ENCODE measurements at places on chromosomes 4 and X.

GRCh38 chr4:74044677-74045076 is 6.2 kb upstream of the CXCL3 start:
- DNase-seq, result no peak

GRCh38 chr4:112978691-112979472 is 70.6 kb upstream of the ANK2 start:
- DNase-seq, result no peak

GRCh38 chr4:94348666-94349065 is 6.0 kb upstream of the HPGDS start:
- no peak for DNase-seq

DNA sequence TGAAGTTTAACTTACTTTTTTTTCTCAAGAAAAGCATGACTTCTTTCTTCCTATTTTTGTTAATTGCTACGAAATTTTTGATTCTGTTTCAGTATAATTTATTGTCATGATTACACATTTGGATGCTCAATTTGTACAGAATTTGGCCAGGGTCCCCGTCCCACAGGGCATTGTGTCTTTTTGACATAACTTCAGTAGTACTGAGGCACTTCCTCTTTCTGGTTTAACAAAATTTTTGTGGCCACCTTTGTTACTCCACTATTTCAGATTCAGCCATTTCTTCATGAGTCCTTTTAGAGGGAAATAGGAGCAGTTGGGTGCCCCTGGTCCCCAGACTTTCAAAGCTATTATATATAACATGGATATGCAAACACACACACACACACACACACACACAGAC is 1248.7 kb downstream of the PCDH7 start:
- DNase-seq, result no peak

GRCh38 chr4:84527391-84527790 is 28.3 kb upstream of the NKX6-1 start:
- DNase-seq, result no peak

GRCh38 chrX:150569155-150569477 is 695 bp downstream of the MTM1 start:
- DNase-seq, result no peak

DNA sequence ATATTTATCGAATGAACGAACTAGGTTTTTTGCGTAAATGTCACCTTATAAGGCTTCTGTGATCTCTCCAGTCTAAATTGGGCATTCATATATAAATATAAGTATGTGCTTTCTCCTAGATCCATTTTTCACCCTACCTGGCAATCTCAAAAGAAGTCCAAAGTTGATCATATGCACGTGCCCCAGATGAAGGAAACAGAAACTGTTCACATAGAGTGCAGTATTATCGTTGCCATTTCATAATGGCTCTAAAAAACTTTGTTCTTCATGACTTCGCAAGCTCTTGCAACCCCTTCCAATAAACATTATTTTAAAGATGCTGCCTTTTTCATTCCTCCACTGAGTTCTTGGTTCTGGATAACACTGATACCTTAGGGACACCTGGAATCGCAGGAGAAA is 708 bp downstream of the INTS12 start:
- no peak for DNase-seq

- DNase-seq, result no peak
Measured at GRCh38 chr4:111854494-111855087, 290.7 kb upstream of the FAM241A start.

DNA sequence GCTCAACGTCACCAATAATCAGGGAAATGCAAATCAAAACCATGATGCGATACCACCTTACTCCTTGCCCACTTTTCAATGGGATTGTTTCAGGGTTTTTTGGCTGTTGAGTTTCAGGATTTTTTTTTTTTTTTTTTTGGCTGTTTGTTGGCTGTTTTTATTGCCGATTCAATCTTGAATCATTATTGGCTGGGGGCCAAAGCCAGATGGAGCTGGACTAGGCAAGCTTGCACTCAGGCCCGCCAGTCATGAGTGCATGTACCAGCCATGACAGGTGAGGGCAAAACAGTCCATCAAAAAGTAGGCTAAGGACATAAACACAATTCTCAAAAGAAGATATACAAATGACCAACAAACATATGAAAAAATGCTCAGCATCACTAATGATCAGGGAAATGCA is 13.3 kb downstream of the YIPF7 start:
- no peak for DNase-seq

DNA sequence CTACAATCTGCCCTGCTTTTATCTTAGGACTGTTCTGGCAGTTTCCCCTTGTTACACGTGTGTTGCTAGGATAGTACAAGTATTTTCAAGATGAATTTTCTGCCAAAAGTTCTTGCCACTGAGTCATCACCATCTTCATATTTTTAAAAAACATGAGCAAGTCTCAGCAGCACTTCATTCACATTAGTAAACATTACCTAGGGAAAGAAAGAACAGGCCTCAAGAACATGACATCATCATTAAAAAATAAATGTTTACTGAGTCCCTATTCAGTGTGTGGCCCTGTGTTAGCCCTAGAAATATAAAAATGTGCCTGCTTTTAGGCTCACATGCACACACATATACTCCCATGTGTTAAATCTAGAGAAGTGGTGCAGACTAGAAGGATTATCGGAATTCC is 18.7 kb upstream of the GPC3 start:
- DNase-seq, result no peak

DNA sequence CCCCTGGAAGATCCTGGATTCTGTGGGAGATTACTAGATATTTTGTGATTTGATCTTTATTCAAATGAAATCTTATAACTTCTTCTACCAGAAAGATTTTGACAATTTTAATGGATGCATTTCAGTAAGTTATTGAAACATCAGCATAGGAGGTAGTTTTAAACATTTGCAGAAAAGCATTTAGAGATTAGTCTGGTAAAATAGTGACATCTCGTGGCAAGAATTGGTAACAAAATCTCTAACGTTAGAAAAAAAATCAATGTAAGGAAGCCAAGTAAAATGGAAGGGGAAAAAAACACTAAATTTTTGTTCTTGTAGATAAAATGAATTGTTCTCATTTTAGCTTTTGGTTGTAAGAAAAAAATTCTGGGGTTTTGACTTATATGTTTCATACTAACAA is 73.3 kb downstream of the TASL start:
- no peak for DNase-seq

DNA sequence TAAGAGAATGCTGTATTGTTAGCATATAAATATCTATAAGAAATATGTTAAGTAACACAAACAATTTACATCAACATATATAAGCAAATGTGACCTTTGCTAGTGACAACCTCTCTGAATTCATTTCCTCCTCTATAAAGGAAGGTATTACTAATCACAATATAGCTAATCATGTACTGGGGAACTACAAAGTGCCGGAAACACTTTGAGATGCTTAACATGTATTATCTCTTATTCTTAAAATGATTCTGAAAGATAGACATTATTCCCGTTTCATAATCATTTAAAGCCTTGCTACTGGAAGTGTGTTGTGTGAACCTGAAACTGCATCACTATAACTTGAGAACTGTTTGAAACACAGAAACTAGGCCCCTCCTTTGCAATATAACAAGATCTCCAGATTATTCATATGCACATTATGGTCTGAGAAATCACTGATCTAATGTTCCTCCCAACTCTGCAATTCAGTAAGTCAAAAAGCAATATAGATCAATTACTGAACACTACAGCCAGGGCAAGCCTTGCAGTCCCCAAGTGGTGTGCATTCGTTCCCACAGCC is 54.0 kb downstream of the KLHL8 start:
- no peak for DNase-seq

GRCh38 chr4:186719925-186720694 is 3.5 kb downstream of the FAT1 start:
- DNase-seq, result no peak

GRCh38 chr4:2253160-2254084 is 8.5 kb downstream of the MXD4 start:
- DNase-seq, result no peak

DNA sequence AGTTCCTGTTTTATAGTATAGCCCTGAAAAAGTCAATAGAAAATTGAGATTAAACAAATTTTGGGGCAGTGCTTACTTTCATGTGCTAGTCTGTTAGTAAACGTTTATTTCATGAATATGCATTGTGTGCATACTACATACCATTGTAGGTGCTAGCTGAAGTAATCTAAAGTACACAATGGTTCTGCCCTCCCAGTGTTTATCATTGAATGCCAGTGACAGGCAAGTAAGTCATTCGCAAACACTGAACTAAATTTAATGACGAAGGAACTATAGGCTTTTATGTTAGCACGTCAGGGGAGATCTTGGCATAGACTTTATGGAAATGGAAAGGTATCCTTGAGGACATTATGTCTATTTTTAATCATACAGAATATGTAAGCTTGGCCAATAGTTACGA is 426.9 kb upstream of the EPHA5 start:
- DNase-seq, result no peak

DNA sequence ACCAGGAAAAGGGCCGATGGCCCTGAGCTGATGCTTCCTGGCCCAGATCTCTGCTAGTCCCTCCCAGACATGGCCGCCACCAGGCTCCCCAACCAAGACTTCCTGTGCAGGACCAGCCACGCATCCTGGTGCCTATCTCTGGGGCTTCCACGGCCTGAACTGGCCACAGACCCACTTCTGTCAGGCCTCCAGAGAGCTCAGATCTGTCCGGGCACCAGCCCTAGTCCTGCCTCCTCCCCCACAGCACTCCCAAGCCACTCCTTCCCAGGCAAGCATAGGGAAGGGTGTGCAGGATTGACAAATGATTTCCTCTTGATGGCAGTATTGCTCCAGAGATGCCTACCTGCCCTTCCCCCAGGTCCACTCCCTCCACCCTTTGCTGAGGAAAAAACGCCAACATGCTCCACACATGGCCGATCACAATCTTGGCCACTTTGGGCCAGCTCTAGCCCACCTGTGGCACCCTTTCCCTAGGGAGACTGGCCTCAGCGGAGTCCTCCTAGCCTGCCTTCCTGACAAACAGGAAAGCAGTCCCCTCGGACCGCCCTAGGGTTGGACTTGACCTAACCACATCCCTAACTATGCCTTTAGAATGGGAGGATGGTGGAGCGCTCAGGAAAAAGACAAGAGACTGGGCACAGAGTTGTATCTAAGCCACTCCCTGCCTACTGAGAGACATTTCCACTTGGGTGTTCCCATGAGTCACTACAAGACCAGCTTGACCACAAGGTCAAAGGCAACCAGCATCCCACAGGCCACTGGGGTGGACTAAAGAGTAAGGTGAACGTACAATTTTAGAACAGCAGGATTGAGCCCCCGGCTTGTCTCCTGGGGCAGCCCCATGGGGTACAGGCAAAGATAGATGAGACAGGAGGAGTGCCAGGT is 277.5 kb upstream of the AGTR2 start:
- DNase-seq, result no peak

DNA sequence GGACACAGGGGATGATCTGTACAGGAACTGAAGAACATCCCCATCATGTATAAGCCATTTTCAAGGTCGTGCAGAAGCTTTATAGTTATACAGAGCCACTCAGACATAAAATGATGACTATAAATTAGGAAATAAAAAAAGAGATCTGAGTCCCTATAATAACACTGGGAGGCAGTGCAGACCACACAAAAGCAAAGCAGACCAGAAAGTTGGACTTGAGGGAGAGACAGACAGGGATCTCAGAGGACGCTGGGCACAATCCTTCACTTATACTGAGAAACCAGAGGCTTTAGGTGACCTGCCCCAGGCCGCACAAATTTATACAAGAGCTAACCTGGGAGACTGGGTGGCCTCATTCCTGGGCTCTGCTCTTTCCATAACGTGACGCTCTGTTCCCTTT is 70.5 kb downstream of the HADH start:
- no peak for DNase-seq

All from stimulated activated CD8-positive, alpha-beta memory T cell treated with anti-CD3 and anti-CD28 coated beads, Interleukin-15, amount 100 ng/mL, for 24 hours (primary cell).